ENCODE measurements at places on chromosomes 3 and 15.

- DNase-seq: peak; percentile 11
Observed at GRCh38 chr15:48336940-48337339, 5.7 kb downstream of the DUT start.

- no peak for DNase-seq
Observed at GRCh38 chr3:146540978-146541377, 3.4 kb downstream of the PLSCR1 start.

DNA sequence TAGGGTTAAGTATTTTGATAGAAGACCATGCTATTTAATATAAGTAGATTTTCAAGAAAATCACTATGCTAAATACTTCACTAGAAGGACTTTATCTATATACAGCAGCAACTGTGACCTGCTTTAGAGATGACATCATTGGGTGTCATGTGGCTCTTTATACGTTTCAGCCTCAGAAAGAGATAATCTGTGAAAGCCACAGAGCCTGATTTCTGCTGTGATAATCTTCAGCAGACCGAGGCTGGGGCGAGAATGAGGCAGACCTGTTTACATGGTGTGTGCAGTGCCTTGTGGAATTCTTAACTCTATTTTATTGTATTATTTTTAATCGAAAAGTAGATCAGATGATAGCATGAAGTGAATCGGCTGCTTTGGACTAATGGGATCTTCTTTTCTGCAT lies 471.2 kb downstream of the MFSD1 start:
- DNase-seq: no peak

GRCh38 chr3:156820692-156821080 lies 5.5 kb upstream of the LEKR1 start:
- DNase-seq: no peak

DNA sequence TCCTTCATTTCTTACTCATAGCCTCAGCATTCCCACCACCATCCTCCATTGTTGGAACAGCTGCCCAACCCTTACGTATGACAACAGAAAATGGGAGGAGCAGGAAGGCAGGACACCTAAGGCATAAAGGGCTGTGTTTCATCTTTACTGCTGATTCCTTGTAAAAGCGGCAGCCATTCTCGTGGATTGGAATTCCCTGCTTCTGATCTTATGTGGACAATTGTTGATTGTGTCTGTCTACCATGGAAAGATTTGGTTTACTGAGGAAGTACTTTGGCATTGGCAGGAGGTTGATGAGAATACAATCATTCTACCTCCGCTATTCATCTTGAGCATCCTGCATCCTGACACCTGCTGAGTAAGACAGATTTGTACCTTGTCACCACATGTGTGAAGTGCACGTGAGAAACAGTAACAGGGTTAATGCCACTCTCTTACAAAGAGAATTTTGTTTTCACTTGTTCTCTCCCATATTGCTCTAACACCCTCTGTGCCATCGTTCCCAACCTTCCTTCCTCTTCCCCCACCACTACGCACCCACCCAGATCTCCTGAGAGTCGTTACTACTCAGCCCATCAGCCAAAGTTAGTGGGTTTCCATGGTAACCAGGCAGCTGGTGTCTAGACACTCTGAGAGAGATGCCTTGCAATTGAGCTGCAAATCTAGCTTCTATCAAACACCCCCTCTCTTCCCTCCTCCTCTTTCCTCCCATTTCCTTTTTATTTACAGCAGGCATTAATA lies 75.7 kb downstream of the GAP43 start:
- no peak for DNase-seq

DNA sequence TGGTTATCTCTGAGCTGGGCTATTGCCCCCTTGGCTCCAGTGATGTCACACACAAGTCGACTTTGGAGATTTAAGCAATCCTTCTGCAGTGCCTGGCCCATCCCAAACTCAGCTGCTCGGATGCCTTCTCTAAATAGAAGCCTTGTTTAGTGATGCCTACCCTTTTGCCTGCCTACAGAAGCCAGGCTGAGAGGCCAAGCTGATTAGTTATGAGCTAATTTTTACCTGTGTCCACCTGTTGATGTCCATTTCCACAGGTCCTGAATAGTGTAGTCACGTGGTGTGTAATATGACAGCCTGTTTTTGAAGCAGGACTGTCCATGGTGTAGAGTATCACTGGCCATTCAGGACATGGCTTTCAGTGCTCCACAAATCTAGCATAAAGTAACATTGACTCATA lies 45.5 kb downstream of the SSUH2 start:
- no peak for DNase-seq

GRCh38 chr3:49899815-49900214 lies 3.9 kb downstream of the MST1R start:
- DNase-seq: no peak

DNA sequence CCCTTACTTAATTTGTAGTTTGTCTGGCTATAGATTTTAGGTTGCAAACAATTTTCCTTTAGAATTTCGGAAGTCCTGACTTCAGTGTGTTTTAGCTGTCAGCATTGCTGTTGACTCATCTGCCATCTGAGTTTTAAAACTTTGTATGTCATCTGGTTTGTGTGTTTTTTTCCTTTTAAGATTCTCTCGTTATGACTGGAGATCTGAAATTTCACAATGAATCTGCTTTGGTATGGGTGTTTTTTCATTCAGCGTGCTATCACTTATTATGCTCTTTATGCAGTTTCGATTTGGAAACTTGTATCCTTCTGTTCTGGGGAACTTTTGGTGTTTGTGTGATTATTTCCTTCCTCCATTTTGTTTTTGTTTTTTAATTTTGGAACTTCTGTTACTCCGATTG lies 53.7 kb upstream of the ZNF280D start:
- DNase-seq: no peak

GRCh38 chr3:179837374-179837773 lies 184.5 kb downstream of the USP13 start:
- peak; percentile 6 for DNase-seq

GRCh38 chr3:197888511-197888910 lies 61.5 kb upstream of the RPL35A start:
- DNase-seq: no peak

- no peak for DNase-seq
Observed at GRCh38 chr15:29270169-29270955, 740 bp upstream of the NSMCE3 start.

DNA sequence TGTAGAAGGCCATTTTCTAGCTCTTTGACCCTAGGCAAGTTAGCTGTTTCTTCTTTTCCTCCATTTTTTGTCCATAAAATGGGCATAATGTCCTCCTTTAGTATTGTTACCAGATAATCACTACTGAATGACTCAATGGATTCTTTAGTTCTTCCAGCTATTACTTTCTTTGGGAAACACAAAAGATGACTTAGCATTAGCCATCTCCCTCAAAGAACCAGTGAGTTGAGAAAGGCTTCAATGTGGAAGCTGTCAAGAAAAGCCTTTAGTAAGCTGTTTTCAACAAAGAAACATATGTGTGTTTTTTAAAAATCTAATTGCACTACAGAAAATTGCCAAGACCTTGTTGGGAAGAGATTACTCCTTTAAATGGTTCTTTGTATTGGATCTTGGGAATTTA lies 135.7 kb downstream of the SLC9A9 start:
- no peak for DNase-seq

DNA sequence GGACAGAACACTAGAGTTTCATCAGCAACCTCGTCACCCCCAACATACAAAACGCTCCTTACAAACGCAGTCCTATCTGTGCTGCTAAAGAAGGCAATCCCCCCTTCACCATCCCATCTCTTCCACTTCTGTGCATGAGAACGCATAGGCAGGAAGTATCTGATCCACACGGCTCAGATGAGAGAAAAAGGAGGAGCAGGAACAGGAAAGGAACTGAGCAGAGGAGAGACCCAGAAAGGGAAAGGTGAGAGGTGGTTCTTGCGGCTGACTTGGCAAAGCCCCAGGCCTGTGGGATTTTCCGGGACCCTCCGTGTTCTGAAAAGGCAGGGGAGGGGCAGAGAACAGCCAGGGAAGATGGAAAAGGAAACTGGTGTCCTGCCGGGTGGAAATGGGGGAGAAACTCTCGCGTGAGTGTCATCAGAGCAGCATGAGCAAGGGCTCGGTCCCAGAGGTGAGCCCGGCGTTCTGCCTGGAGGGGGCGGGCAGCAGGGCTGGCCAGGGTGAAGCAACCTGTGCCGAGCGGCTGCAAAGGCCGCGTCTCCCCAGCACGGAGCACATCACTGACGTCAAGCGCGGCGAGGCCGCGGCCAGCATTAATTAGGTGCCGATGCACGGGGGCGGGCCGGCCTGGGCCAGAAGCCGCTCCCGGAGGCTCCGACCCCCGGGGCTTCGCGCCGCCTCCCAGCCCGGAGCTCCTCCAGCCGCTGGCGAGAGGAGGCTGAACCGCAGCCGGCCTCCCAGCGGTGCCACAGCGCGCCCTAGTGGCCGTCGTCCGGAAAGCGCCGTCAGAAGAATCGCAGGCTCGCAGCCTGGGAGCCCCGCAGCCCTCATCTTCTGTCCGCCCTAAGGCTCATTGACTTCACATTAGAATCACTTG lies 35.8 kb downstream of the CPN2 start:
- peak; percentile 82 for DNase-seq

GRCh38 chr15:78711638-78712037 lies 70.6 kb upstream of the CHRNB4 start:
- DNase-seq: no peak

- DNase-seq: no peak
Observed at GRCh38 chr3:38210141-38210757, 44.9 kb downstream of the OXSR1 start.

GRCh38 chr3:156516284-156516683 lies 38.6 kb downstream of the SSR3 start:
- no peak for DNase-seq

DNA sequence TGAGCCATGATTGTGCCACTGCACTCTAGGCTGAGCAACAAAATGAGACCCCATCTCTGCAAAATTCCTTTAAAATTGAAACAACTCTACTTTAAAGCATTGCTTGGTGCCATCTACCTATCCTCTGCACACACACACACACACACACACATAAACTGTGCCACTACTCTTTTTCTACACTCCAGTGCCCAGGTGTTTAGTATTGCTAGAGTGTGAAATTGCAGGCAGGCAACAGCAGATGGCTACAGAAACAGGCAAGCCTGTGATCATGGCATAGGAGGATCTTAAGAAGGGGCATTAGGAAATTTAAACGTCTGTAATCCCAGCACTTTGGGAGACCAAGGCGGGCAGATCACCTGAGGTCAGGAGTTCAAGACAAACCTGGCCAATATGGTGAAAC lies 39.0 kb downstream of the SIDT1 start:
- DNase-seq: no peak

GRCh38 chr3:182005701-182006100 lies 294.0 kb downstream of the SOX2 start:
- no peak for DNase-seq

- DNase-seq: no peak
Observed at GRCh38 chr15:31266712-31267111, 59.9 kb upstream of the KLF13 start.
